ENCODE measurements at places on chromosomes 4 and X.

DNA sequence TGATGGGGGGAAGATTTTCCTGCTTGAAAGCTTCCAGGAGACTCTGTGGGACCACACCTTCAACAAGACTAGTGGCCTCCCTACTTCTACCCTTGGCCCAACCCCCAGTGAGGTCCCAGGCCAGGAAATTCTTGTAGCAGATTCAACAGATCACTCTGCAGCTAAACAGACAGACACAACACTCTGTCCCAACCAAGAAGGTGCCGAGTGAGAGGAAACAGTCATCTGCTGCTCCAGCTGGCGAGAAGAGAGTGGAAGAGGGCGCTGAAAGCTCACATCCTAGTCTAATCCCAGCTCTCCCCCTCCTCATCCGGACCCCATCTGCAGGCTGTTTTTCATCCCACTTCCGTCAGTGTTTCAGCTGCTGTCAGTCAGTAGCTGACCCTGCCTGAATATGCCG is 63.4 kb downstream of the CHRDL1 start:
- no peaks in the 10 kb centered on the region for H3K36me3 ChIP-seq
- no peaks in the 10 kb centered on the region for H3K4me1 ChIP-seq
- H3K4me3 ChIP-seq, result no peak overlapping the region
- no peak for DNase-seq
- H3K27me3 ChIP-seq, result no peaks in the 10 kb centered on the region

- no peak for DNase-seq
- no peak overlapping the region for H3K27ac ChIP-seq
- no peak overlapping the region for H3K4me3 ChIP-seq
Measured at GRCh38 chrX:54067766-54068165, 23.5 kb upstream of the PHF8 start.

DNA sequence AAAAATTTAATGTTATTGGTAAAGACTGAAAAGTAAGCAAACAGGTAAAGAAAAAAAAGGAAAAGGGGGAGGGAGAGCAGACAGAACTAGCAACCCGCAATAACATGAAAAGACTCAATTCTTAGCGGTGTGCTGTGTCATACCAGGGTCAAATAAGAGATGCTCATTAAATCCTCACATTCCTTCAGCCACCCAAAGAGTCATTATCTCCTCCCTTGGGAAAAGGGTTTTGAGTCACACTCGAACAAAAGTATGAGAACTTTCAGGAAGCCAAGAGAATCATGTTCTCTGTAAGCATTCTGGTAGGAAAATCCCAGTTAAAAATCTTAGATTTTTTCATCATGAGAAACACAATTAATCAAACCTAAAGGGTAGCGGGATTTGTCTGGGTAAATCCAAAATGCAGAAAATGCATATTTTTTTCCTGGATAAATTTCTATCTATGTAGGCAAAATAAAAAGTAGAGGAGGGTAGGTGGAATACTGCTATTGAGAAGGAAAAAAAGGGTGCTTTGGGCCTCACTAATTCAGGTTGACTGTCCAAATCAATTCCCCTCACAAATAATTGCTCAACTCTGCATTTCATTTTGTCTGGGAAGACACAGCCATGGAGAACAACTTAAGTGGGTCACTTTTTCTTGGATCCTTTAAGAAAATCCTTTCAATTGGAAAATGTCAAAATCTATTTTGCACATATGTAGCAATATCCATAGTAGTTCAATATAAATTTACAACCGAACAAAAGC is 23.2 kb downstream of the TNIP3 start:
- no peaks in the 10 kb centered on the region for H3K36me3 ChIP-seq
- DNase-seq, result no peak
- H3K27ac ChIP-seq, result no peak overlapping the region
- peaks cover 10% of the 10 kb centered on the region for H3K4me1 ChIP-seq
- H3K27me3 ChIP-seq, result no peaks in the 10 kb centered on the region

DNA sequence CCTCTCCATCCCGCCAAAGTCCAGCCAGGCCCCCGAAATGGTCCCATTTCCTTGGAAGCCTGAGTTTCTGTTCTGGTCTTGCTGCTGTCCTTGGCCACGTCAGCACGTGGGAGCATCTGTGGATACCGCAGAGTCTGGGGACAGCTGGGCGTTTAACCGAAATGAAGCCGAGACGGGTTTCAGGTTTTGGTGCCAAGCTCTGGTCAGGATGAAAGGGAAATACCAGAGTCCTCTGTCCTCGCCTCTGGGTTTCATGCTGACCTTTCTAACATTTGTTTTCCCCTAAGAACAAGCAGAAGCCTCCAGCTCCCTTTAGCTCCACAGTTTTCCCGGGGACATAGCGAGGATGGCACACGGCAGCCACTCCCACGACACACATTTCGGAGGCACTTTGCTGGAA is 19.7 kb downstream of the SHOX start:
- no peak overlapping the region for H3K4me3 ChIP-seq
- DNase-seq, result no peak
- no peak overlapping the region for H3K27ac ChIP-seq
- H3K36me3 ChIP-seq, result no peaks in the 10 kb centered on the region

GRCh38 chr4:4914059-4914820 is 54.8 kb downstream of the MSX1 start:
- no peak overlapping the region for H3K4me3 ChIP-seq
- H3K27ac ChIP-seq, result no peak overlapping the region
- no peaks in the 10 kb centered on the region for H3K4me1 ChIP-seq
- no peak for DNase-seq

Measured in endothelial cell of umbilical vein (primary cell).